Upper lobe of right lung (tissue), 1 donor: ENCODE measurements at places on chromosomes 6 and 20. TPM values are rescaled to one million over a fixed set of nuclear protein-coding genes. Genes with fewer than 3 reads are reported as not detected.

The CST5 gene
- 0.55 TPM for total RNA-seq

The NRSN1 gene
- total RNA-seq: not detected

The FAM83D gene
- 2.0 TPM for total RNA-seq

The SGK2 gene
- total RNA-seq: 1.7 TPM

The DEFB118 gene
- total RNA-seq: not detected

The SLC2A10 gene
- total RNA-seq: 17.7 TPM

The SERINC1 gene
- 246 TPM for total RNA-seq

The UBD gene
- 1.1 TPM for total RNA-seq

The RBM24 gene
- total RNA-seq: 0.49 TPM
